ENCODE measurements at places on chromosomes 3 and 15.
A peak's percentile ranks its signal among the peaks of the same experiment; 100 is the strongest.

DNA sequence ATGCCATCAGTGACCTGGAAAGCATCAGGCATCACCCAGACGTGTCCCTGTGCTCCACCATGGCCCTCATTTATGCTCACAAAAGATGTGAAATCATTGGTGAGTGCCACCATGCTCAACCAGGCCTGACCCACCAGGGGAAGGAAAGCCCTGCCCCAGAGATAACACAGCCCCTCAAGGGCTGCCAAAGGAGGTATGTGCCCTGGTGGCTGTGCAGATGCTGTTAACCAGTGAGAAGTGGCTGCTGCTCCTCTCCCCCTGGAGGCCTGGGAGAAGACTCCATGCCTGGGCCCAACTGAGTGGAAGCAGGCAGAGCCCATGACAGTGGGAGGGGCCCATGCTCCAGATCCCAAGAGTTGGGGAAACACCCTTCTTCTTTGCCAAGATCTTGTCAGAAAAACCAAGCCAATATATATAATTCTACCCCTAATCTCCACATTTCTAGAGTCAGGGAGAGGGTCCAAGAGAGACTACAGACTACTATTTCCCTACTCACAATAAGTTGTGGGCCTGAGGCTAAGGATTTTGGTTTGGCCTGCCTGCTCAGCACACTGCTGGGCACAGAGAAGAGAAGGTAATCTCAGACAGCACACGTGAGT, 2.7 kb downstream of the TTC21A start:
- DNase-seq, result no peak

- DNase-seq, result no peak
Measured at GRCh38 chr3:150407051-150407807, 869 bp upstream of the TSC22D2 start.

DNA sequence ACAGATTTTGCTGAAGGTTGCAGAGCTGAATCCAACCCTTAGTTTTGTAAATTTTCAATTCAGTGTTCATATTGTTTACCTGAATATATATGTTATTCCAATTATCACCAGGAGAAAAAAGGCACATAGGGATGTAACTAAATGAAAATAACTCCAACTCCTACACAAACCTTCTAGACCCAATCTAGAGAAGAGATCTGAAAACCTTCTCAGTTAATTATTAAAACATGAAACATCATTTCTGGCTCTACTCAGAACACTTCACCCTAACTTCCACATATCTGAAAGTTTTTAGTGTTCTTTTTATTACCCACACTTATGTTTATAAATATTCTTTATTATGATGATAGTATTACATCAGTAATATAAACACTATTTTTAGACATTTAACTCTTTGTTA, 76.6 kb downstream of the LRRFIP2 start:
- no peak for DNase-seq

DNA sequence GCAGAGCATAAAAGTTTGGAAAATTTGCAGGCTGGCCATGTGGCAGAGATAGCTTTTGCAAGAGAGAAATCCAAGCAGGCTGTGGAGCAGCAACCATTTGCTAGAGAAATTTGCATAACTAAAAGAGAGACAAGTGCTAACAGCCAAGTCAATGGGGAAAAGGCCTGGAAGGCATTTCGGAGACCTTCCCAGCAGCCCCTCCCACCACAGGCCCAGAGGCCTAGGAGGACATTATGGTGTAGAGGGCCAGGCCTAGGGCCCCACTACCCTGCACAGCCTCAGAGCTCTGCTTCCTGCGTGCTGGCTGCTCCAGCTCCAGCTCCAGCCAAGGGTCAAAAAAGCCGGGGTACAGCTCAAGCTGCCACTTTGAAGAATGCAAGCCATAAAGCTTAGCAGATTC, 82.7 kb downstream of the MYO5A start:
- DNase-seq, result no peak

DNA sequence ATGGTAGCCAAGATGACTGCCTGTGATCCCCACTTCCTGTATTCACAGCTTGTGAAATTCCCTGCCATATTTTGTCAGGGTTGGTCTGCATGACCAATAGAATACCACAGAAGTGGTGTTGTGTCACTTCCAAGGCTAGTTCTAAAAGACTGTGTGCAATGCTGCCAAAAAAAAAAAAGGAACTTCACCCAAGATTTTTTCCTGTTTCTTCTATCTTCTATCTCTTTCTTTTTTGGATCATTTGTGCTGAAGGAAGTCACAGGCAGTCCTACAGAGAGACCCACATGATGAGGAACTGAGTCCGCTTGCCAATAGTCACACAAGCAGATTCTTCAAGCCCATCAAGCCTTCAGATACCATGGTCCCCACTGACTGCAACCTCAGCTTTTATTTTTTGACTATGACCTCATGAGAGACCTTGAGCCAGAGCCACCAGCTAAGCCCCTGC, 18.1 kb upstream of the RAF1 start:
- no peak for DNase-seq

GRCh38 chr3:82186017-82186416, 424.6 kb upstream of the GBE1 start:
- DNase-seq, result no peak

- DNase-seq, result no peak
Measured at GRCh38 chr3:37279856-37280255, 105.5 kb upstream of the LRRFIP2 start.

- DNase-seq, result no peak
Measured at GRCh38 chr3:135000465-135000864, 205.4 kb downstream of the EPHB1 start.

GRCh38 chr3:138470687-138471086, 36.3 kb downstream of the ESYT3 start:
- DNase-seq, result no peak

- no peak for DNase-seq
Measured at GRCh38 chr3:106839576-106840280, 537.5 kb upstream of the CCDC54 start.

- DNase-seq, result peak; percentile 71
Measured at GRCh38 chr3:101940521-101941317, 91.4 kb downstream of the NFKBIZ start.

DNA sequence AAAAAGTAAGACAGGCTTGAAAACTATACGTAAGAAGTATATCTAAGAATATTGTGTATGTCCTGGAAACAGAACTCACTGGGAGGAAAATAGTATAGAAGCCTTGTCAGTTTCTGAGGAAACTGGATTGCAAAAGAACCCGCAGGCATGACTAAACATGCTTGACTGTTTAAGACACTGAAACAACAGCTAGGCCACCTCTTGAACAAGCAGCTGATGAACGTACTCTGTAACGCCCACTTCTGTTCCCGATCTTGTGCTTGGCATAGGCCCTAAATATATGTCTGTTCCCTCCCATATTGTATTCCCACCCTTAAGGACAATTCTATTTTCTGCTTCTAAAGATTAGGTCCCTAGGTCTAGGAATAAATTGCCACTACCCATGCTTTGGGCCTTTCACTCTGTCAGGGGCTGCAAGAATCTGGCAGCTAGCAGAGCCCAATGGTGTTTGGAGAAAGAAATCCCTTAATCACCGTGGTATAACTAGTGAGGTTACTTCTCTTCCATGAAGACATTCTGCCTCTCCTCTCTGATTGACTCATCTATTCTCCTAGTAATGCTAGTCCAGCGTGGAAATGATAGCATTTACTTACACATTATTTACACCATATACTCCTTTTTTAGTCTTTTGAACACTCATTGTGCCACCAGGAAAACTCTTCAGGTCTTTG, 46.2 kb downstream of the CD200 start:
- DNase-seq, result peak; percentile 19

GRCh38 chr3:128472449-128473179, 5.9 kb upstream of the DNAJB8 start:
- DNase-seq, result no peak

All from urothelium cell line (cell line).